ENCODE measurements at places on chromosomes 13 and 19.

DNA sequence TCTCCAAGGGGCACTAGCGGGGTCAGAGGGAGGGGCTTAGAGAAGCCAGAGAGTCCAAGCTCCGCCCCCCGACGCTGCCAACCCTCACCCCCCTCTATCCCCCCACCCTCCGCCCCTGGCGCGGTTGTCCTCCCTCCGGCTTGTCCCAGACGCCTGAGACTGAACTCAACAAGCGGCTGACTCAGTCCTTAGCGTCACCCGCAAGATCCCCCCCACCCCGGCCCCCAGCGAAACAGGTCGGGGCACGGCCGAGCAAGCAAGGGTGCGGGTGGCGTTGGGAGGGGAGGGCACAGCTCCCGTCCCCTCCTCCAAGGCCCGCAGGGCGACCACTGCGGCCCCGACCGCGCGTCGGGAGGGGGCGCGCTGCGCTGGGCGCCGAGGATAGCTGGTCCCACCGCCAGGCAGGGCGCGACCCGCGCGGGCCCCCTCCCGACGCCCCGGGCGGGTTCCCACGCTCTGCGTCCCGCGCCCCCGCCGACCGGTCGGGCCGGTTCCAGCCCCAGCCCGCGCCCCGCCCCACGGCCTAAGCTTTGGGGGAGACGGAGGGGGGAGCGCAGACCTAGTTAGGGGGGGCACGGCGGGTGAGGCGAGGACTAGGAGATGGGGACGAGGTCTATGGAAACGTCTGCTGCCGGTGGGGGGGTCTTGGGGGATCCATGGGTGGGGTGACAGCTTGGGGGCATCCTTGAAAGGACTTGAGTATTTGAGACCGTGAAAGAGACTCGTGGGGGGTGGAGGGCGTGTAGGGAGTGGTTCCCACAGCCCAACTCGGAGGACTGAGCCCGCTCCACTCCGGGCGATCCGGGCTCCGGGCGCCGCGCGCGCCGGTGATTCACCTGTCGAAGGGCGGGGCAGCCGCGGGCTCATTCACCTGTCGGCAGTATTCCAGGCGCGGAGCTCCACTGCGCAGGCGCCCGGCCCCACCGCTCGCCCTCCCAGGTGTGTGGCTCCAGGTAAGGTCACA is 5.1 kb downstream of the NOTCH3 start:
- peak; percentile 57 for DNase-seq

DNA sequence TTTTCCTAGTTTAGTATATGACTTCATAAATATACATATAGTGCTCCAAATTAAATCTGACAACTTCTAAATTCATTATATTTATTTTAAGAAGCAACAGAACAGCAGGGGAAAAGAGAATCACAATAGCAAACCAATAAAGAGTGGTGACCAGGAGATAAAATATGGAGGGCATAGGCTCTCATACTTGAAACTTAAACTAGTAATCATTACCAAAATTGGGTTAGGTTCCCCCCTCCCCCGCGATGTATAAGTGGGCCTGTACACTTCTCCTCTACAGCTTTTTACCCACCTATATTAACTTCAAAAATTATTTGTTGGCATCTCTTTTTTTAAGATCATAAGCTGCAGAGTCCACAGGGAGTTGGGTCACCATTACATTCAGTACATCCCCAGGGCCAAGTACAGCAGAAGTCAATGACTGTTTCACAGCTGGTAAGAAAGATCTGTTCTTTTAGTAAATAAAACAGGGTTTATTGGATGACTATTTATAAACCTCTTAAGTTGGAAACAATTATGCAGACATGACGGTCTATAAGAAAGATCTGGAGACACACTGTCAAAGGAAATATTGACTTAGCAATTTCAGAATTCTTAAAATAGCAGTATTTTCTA is 29.4 kb downstream of the KLF12 start:
- DNase-seq = no peak

DNA sequence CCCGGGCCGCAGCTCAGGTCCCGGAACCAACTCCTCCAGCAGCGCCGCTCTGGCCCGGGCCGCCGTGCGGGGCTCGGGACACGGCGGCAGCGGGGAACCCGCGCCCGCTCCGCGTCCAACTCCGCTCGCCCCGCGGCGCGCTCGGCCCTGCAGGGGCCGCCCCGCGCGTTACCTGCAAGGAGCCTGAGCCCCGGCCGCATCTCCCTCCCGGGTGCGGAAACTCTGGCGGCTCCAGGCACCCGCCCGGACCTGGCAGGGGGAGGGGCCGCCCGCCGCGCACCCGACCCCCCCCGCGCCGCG is at the start of gene TMTC4:
Gene TMTC4, minus strand, starts transcription at position 224 of the 300 bp plus-strand sequence. CDS start 4,433 bp downstream, outside the sequence.
- no peak for DNase-seq

DNA sequence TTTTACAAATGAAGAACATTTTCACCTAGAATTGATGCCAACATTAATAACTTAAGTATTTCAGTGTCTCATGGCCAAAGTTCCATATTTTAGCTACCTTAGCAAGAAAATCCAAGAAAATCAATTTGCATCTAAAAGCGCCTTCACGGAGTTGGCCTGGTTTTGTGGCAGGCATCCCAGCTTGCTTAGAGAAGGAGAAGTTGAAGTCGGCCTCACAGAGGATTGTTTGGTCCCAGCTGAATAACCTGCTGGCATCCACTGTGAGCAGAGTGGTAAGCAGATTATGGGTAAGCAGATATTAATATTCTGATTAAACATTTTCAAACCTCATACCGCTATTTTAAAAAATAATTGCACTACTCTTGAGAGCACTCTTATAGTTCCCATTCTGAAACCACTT is 62.3 kb upstream of the STARD13 start:
- DNase-seq = no peak

- no peak for DNase-seq
These were observed 6.3 kb downstream of the SLC17A7 start for GRCh38 chr19:49434907-49435583.

GRCh38 chr19:1482361-1483130 is 3.5 kb upstream of the C19orf25 start:
- DNase-seq = no peak

DNA sequence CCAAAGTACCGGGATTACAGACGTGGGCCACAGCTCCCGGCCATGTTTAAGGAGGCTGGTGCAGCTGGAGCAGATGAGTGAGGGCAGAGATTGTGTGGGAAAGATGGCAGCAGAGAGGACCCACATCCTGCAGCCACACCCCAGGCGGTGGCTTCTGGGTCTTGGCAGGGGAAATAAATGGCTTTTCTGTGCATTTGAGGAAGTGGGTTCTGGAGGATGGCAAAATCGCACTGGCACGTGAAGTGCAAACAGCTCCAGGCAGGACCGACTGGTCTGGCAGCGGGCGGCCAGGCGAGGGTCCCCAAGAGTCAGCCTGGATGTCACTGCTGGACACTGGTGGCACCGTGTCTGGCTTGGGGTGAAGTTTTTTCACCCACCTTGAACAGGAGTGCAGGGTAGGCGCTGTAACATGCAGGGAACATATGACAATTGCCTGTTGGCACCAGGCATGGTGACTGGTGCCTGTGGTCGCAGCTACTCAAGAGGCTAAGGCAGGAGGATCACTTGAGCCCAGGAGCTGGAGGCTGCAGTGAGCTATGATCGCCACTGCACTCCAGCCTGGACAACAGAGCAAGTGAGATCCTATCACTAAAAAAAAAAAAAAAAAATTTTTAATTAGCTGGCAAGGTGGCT is 8.4 kb downstream of the B3GNT3 start:
- DNase-seq = no peak

- no peak for DNase-seq
These were observed 38.4 kb downstream of the RFX2 start for GRCh38 chr19:6071875-6072274.

GRCh38 chr13:26016189-26016588 is 35.6 kb downstream of the SHISA2 start:
- no peak for DNase-seq

DNA sequence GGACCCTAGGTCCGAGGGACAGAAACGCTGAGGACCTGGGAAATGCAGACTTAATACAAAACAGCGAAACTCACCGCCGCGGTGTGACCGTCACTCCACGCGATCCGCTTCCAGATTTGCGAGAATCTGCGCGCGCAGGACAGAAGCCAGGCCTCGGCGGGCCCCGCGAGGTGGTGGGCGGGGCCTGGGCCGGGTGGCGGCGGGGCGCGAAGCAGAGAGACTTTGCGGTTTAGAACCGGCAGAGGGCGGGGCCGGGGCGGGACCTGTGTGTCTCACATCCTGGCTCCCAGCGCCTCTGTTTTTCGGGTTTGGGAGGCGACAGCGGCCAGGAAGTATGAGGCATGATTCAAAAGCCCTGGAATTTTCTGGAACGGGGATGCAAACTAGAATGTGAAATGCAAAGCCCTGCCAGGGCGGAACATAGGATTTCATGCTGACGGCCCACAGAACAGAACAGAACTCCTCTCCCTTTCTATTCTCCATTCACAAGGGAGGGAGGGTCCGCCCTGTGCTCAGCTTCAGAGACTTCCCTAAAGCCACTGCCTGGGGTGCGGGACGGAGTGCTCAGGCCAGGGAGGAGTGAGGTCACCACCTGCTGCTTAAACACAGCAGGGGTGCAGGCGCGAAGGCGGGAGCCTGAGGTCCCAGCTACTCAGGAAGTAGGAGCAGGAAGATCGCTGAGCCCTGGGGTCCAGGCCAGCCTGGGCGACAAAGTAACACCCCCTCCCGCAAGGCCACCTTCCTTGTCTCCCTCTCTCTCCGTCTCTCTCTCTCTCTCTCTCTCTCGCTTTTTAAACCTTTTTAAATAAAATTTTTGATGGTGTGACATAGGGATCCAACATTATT is 44.3 kb downstream of the ZNF611 start:
- peak; percentile 76 for DNase-seq

GRCh38 chr19:32254509-32254890 is 90.9 kb upstream of the ZNF507 start:
- no peak for DNase-seq

DNA sequence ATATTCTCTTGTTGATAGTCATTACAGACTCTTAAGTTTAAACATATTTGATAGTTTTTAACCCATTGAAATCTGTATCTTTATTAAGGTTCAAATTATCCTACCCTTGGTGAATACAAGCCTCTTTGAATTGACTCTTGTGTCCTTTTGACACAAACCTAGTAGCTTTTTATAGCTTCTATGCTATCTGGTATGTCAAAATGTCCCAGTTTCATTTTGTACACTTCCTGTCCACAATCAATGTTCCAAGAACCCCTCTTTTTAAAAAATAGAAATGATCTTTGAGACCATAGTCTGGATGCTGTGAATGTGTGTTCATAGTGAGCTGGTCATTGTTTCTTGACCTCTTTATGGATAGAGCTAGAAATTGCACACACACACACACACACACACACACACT is 39.2 kb upstream of the FGF14 start:
- no peak for DNase-seq

DNA sequence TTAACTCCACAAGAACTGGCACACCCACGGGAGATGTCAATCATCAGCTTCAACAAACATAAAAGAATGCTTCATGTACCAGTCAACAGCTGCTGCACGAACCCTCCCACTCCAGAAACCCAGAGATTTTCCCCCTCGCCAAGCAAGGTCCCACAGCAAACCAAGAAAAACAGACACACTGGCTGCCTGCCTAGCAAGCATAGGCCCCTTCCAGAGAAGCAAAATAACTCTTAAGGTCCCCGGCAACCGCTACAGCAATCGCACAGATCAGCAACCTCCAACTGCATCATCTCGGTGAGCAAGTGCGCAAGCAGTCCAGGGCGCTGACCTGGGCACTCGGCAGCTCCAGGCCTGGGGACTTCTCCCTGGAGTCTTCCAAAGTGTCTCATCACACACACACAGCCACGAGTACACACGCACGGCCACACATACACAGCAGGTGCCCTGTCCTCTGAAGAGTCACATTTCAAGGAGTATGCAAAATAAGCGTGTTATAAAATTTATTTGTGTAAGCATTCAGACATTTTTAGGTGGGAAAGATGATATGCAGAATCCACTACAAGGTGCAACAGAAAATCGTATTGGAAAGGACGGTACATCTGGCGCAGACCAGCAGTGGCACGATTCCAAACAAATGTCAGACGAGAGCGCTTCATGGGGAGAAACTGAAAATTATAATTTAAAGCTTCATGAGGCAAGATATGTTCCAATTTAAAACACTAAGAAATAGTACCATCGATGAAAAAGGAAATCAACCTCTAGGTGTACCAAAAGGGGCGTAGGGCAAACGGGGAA is 125.0 kb downstream of the STK24 start:
- no peak for DNase-seq

DNA sequence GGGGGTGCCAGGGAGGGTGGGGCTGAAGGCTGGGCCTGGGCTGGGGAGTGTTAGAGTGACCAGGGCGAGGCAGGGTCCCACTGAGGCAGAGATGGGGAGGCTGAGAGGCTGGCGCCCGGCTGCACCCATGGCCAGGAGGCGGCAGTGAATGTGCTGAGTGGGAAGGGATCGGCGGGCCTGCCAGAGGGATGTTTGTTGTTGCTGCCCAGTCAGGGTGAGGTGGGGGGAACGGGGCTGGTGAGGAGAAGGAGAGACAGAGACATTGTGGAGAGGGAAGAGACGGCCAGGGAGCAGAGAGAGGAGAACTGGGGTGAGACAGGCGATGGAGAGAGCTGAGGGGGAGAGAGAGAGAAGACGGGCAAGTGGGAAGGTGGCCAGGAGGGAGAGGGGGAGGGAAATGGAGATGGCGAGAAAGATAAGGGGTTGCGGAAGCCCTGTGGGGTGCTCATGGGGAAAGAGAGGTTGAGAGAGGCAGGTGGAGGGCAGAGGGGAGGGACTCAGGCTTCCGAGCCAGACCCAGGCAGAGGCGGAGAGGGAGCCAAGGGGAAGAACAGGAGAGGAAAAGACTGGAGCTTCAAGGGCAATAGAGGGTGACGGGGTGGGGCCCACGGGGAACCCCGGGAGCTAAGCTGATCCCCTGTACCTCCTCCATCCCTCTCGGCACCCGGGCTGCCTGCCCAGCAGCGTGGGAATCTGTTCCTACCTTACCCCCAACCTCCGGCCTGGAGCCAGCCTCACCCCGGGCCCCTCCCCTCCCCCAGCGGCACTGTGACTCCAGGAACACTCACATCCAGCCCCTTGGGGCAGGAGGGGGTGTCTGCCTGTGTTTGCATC is 690 bp upstream of the B3GNT8 start:
- no peak for DNase-seq

DNA sequence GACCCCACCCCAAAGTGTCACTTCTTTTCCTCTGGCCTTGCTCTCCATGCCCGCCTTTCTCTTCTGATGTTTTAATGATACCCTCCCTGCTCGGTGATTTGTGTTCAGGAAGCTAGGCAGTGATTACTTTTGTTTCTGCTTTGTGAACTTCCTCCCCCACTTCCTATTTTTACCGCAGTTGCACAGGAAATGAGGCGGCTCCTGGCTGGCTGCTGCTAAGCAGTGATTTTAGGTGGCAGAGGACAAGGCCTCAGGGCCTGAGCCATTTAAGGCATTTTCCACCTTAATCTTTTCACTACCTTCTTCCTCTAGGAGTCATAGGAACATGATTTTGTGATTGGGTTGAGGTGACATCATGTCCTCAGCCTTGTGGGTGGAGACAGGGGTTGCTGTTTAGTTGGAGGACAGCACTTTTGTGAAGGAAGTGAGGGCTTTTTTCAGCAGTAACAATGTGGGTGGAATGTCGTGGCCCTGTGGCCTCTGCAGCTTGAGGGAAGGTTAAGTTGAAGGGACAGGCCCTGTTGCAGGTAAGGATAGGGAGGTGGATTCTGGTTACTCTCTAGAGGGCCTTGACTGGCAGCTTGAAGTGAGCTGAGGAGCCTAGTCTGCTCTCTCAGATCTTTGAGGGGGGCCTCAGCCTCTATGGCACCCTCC is 15.7 kb downstream of the GARRE1 start:
- DNase-seq = peak; percentile 67
